Bronchial epithelial cell (primary cell): ENCODE measurements at places on chromosomes 2 and 18. TPM values are rescaled to one million over a fixed set of nuclear protein-coding genes. Genes with fewer than 3 reads are reported as not detected.

- no peak for DNase-seq
These were observed 122.0 kb downstream of the ZNF521 start for GRCh38 chr18:25229920-25230319.

GRCh38 chr2:40315683-40316082, 136.2 kb downstream of the SLC8A1 start:
- DNase-seq = peak; percentile 76

DNA sequence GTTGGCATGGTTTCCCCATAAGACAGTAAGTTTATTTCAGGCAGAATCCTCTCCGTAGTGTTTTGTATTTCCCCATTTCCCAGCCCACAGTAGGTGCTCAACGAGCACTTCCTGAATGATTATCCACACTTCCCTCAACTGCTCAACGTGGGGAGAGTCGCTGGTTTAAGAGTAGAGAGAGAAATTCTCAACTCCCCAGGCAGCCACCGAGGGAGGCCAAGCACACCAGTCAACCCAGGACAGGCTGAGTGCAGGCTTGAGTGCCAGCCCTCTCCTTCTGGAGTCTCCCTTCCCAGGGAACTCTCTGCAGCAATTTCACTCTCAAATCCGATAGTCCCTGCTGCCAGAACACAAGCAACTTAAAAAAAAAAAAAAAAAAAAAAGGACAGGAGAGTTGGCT, 92.0 kb upstream of the LMAN1 start:
- no peak for DNase-seq

DNA sequence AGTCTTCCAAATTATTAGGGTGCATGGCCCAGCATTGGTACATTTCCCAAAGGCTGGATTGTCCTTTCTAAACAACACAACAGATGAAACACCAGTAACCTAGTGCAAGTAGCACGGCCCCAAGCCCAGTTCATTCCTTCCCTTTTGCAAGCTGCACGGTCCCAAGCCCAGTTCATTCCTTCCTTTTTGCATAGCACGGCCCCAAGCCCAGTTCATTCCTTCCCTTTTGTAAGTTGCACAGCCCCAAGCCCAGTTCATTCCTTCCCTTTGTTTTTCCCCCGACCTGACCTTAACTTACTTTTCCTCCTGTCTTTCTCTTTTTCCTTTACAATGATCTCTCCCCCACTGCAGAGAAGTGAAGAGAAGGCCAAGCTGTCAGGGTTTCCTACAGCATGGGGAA, 60.9 kb downstream of the C18orf63 start:
- no peak for DNase-seq

GRCh38 chr2:66239655-66240054, 195.3 kb upstream of the MEIS1 start:
- no peak for DNase-seq

DNA sequence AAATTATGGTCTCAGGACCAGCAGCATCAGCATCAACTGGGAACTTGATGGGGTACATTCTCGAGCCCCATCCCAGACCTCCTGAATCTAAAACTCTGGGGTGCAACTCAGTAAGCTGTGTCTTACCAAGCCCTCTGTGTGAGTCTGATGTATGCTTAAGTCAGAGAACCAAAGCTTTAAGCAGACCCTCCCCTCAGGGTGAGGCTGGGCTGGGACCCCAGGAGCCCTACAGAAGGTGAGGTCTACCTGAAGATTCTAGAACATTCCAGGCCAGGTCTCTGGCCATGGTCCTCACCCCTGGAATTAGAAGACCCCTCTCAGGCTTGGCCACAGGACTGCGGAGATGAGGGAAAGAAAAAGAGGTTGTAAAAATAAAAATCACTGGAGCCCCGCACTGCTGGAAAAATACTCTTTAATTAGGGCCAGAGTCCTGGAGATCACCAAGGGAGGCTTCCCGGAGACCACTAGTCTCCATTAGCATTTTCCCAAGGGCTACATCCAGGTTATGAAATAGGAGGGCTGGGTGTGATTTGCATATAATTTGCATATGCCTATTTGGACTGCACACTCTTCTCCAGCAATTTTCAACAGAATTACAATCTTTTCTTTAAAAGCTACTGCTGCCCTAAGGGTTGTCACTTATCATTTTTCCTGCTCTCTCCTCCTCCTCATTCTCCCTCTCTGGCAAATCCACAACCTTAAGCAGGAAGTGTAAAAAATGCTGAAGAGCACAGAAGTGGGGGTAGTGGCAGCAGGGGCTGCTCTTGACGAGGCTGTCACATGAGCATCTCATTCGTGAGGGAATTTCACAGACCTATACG, 100.2 kb downstream of the ZBTB7C start:
- no peak for DNase-seq

GRCh38 chr18:49971462-49971861, 158.1 kb upstream of the ACAA2 start:
- DNase-seq = no peak

Gene IL1RL1
- total RNA-seq = 65.8 and 162 TPM in 2 replicates

Gene ESPNL
- under 0.01 TPM in 1 of 2 replicates, not detected in the other for total RNA-seq
